RWPE1 (cell line): ENCODE measurements at places on chromosomes 6 and 20.
A peak's percentile ranks its signal among the peaks of the same experiment; 100 is the strongest.

DNA sequence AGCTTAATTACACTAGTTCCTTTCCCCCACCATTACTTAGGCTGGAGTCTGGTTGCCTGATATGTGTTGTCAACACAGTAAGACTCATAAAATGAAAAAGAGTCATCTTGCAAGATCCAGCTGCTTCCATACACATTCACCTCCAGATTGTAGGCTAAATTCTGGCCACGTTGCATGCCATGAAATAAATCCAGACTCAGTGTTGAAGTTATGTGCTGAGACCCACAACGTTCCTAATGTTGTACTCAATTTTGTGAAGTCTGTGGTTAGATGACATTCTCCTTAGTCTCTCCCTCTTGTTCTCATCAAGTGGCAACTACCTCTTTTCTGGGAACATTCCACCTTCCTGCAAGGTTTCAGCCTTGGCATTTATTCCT is 212.3 kb downstream of the LMBRD1 start:
- DNase-seq, result no peak

- no peak for DNase-seq
Observed at GRCh38 chr6:48670546-48670945, 559.5 kb upstream of the PTCHD4 start.

GRCh38 chr6:11632231-11632630 is 94.7 kb downstream of the TMEM170B start:
- peak; percentile 63 for DNase-seq

- peak; percentile 63 for DNase-seq
Observed at GRCh38 chr6:83867527-83868161, 8.2 kb downstream of the CYB5R4 start.

GRCh38 chr6:3913077-3913957 is 64.1 kb downstream of the FAM50B start:
- peak; percentile 95 for DNase-seq
